ENCODE measurements at places on chromosomes 3 and 15. TPM values are rescaled to one million over a fixed set of nuclear protein-coding genes. Genes with fewer than 3 reads are reported as not detected.

- peak; percentile 28 for DNase-seq
Observed at GRCh38 chr3:153215966-153216365, 53.9 kb downstream of the RAP2B start.

- no peak for DNase-seq
Observed at GRCh38 chr3:130709671-130710070, 37.0 kb downstream of the PIK3R4 start.

DNA sequence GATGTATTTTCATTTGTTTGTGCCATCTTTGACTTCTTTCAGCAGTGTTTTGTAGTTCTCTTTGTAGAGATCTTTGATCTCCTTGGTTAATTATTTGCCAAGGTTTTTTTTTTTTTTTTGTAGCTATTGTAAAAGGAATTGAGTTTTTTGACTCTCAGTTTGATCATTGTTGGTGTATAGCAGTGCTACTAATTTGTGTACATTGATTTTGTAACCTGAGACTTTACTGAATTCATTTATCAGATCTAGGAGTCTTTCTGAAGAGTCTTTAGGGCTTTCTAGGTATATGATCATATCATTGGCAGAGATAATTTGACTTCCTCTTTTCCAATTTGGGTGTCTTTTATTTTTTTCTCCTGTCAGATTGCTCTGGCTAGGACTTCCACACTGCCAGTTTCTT, 42.2 kb upstream of the POMGNT2 start:
- DNase-seq: no peak

DNA sequence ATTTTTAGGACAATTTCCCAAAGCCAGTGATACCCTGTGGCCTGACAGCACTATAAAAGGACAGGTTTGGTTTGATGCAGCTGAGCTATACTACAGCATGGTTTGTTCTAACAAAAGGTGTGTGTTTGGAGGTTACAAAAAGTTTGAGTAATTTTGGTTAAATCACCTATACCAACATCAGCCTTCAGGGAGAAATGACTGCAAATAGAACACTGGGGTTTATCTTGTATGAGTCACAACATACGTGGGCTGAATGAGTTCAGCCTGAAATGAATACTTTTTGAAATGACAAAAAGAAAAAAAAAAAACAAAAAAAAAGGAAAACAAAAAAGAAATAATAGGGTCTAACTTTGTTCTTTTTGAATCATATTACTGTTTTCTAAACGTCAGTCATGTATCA, 345.7 kb downstream of the CNTN3 start:
- no peak for DNase-seq

- no peak for DNase-seq
Observed at GRCh38 chr3:98460220-98460619, 2.8 kb upstream of the OR5K1 start.

DNA sequence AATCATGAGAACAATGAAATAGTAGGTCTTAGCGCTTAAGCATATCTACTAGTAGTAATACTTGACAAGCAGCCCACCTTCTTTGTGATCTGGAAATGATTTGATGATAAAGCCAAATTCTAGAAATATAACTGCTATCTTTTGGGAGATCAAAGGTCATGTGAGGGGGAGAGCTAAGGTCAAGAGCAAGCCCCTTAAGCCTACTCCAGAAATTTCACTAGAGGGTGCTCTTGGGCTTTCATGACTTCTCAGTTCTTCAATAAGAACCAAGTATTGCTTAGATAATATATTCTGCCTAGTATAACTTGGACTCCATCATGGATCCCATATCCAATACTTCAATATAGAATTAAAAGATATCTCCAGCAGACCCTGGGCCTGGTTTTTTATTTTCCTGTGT, 319.6 kb downstream of the ZBTB20 start:
- peak; percentile 47 for DNase-seq

GRCh38 chr15:92409006-92409405, 15.3 kb downstream of the ST8SIA2 start:
- no peak for DNase-seq

Gene NR1I2
- total RNA-seq: not detected

Gene UROC1
- total RNA-seq: not detected

Gene PATL2
- not detected for total RNA-seq

Measured in endothelial cell of umbilical vein (primary cell).